ENCODE measurements at places on chromosomes 12 and 14.

DNA sequence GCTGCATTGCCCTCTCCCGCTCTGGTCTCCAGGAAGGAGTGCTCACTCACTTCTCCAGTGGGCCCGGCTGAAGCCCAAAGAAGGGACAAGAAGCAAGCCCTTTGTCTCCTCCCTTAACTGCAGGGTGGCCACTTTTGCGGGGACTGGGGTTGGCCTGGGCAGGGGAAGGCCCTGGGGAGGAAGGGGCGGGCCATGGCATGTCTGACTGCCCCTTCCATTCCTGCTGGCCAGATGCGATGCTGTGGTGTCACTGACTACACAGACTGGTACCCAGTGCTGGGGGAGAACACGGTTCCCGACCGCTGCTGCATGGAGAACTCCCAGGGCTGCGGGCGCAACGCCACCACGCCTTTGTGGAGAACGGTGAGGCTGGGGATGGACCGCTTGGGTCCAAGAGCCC lies 203.8 kb downstream of the TSPAN9 start:
- DNase-seq = no peak

GRCh38 chr14:35406506-35407305 lies 2.2 kb upstream of the NFKBIA start:
- peak; percentile 15 for DNase-seq

- DNase-seq = no peak
Observed at GRCh38 chr14:74221741-74222140, 17.5 kb upstream of the VSX2 start.

DNA sequence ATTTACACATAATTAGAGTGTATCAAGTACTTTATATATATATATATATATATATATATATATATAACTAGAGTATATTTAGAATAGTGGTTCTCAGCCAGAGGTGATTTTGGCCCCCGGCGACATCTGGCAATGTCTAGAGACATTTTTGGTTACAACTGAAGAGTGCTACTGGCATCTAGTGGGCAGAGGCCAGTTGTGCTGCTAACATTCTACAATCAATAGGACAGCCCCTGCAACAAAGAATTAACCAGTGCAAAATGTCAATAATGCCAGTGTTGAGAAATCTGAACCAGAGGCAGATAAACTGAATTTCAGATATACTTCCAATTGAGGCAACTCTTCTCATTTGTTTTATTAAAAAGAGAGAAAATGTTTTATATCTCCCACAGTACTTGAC lies 8.9 kb downstream of the GTF2A1 start:
- DNase-seq = peak; percentile 9

GRCh38 chr14:104141621-104142091 lies 3.3 kb downstream of the KIF26A start:
- DNase-seq = no peak

DNA sequence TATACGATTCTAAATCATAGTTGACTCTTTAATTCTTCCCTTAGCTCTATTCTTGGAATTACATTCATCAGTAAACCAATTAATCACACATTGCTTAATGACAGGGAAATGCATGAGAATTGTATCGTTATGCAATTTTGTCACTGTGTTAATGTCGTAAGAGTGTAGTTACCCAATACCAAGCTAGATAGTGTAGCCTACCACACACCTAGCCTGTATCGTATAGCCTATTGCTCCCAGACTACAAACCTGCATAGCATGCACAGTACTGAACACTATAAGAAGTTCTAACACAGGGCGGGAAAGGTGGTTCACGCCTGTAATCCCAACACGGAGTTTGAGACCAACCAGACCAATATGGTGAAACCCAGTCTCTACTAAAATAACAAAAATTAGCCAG lies 24.7 kb downstream of the HNRNPC start:
- no peak for DNase-seq

GRCh38 chr12:38587594-38587993 lies 271.0 kb downstream of the ALG10B start:
- no peak for DNase-seq

DNA sequence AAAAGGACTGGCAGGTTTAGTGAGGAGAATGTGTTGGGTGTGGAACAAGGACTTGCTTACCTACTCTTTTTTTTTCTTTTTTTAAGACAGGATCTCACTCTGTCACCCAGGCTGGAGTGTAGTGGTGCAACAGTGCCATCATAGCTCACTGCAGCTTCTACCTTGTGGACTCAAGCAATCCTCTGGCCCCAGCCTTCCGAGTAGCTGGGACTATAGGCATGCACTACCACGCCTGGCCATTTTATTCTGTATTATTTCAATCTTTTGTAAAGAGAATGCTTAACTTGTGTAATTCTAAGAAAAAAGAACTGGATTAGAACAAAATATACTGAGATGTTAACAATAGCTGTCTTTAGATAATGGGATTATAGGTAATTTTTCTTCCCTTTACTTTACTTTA lies 1.9 kb upstream of the VRTN start:
- DNase-seq = no peak

DNA sequence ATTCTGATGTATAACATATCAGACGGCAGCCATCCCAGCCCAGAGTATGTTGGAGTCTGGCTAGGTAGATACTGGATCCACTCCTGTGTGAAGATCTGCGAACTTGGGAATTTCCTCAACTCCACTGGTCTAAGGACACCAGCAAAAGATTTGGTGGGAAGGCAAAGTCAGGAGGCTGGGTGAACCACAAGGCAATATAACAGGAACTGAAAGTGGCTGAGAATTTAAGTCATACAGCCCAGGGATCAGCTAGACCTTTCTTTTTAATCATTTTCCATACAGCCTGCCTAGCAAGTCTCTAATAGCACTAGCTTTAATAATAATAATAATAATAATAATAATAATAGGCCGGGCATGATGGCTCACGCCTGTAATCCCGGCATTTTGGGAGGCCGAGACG lies 34.8 kb downstream of the BRAP start:
- no peak for DNase-seq

GRCh38 chr14:65042731-65043372 lies 56.2 kb downstream of the FNTB start:
- no peak for DNase-seq

- peak; percentile 91 for DNase-seq
Observed at GRCh38 chr12:38316391-38317129, at the start of gene ALG10B. TSS of gene ALG10B (plus strand) at chr12:38316774. CDS start at chr12:38316894, 120 bp downstream.

DNA sequence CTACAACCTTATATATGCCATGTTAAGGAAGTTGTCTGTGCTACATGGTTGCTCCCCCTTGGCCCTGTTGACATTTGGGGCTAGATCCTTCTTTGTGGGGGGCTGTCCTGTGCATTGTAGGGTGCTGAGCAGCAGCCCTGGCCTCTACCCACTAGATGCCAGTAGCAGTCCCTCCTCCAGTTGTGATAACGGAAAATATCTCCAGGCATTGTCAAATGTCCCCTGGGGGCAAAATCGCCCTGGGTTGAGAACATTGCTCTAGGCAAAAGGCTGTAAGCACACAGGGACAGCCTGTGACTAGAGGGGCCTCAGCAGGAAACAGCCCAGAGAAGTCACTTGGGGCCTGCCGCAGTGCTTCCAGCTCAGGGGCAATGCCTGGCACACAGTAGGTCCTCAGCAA lies 1100.3 kb downstream of the BCL11B start:
- DNase-seq = no peak

GRCh38 chr14:103142026-103142425 lies 18.8 kb downstream of the TNFAIP2 start:
- no peak for DNase-seq

DNA sequence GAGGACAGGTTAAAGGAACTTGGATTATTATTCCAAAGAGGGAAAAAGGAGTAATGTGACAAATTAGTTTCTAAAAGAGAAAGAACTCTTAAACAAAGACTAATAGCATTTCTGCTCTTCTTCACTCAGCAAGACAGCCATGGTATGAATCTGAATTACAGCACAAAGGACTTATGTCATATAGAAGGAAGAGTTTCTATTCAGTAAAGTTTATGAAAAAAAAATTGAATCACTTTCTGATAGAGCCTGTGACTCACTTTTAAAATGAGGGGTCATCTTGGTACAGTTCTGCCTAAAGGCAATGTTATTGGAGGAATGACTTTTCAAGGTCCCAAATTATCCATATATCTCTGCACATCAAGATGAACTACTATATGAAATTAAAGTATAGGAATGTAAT lies 101.7 kb downstream of the DUSP6 start:
- no peak for DNase-seq

DNA sequence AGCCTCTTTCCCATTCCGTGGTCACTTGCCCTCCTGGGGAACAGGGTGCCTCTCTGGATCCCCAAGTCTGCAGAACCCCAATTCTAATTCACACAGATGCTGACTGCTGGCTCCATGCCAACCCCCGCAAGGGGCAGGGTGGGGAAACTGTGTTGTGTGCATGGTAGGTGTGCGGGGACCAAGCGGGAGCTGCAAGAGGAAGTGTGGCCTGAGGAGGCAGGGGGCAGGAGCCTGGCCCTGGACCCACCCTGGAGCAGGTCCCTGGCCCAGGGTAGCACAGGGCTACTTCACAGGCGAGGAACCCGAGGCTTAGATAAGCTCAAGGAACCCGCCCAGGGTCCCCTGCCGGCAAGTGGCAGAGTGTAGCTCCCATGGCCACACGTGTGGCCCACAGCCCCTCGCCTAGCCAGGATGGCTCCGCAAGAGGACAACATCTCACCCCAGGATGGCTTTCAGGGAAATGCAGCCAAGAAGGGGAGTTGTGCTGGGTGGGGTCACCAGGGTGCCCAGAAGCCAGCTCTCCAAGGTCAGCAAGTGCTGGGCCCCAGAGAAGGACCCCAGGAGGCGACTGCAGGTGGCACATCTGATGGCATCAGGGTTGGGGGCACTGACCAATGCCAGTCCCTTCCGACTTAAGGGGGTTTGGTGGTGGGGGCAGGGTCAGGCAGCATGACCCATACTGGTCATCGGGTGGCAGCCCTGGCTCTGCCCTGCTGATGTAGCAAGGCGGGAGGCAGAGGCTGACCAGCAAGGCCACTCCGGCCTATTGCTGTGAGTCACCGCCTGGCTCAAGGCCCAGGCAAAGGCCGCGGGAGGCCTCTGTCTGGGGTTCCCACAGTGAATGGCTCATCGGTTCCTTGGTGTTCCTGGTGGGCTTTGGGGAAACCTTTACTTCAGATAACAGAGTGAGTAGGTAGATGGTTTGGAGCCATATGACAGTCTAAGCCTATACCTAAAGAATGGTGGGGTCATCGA lies 37.3 kb upstream of the EML1 start:
- no peak for DNase-seq

- DNase-seq = no peak
Observed at GRCh38 chr14:78248501-78249090, 78.4 kb downstream of the NRXN3 start.

DNA sequence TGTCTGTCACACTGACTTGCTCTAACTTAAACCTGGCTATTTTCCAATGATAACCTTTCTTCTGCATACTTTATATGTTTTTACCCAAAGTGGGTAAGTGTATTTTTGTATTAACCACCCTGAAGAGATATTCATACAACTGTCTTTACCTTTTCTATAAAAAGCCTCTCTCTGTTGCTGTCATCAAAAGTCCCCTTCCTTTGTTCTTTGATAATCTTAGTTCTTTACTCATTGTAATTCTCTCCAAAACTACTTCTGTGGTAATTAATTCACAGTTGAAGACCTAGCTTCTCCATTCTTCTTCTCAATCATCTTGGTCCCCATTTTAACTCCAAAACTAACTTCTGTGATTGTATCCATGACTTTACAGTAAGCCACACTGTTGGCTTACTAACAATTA lies 479.7 kb upstream of the MGAT4C start:
- no peak for DNase-seq

GRCh38 chr14:103500148-103500990 lies 22.3 kb downstream of the CKB start:
- peak; percentile 87 for DNase-seq

GRCh38 chr14:68518761-68519670 lies 273.9 kb downstream of the ZFP36L1 start:
- DNase-seq = no peak
